ENCODE measurements at places on chromosomes 2 and 18.

- no peak for DNase-seq
Observed at GRCh38 chr2:12858786-12859185, 142.1 kb downstream of the TRIB2 start.

DNA sequence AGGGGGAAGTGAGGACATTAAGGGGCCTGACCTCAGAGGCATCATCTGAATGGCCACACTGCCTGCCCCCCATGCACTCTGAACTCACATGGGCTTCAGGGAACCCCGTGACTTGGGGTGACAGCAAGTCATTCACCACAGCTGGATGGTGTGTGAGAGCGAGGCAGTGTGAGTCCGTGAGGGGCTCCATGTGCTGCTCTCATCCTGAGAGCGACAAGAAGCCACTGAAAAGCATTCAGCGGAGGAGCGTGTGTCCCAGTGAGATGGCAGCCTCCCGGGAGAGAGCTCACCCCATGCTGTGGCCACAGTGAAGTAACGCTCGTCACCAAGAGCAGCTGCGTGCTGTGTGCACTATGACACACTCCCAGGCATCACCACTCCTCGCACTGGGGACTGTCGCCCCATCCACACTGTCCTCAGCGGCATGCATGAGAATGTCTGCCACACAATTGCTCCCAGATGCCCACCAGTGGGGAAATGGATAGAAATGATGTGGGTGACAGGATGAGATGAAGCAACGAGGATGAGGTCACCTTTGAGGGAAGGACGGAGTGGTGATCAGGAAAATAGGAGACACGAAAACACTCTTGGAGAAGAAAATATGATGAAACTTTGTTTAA lies 213.0 kb upstream of the RAB6C start:
- no peak for DNase-seq

DNA sequence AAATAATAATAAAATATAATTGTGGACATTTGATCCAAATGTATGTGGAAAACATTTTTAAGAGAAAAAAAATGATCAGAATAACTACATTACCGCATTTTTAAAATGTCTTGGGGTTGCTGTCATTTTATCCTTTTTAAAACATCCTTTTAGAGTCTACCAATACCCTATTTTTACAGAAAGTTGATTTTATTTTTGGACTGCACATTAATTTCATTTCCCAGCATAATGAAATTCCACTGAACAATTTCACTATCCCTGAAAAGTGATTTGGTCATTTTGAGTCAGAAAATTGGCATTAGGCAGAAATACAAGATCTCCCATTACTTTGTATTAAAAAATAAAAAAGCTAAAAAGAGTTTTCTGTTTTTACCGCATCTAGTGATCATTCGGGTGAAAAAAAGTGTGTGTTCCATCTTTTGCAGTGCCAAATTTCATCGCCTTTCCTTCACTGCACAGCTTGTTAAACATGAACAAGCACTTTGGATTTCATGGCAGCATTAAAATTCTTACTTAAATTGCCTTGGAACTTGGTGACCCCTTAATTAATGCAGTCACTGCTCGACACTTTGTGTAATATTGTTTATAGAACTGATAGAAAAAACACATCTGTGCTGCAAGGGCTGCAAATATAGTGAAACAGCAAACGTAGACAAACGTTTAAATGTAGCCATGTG lies 611.7 kb downstream of the TSN start:
- no peak for DNase-seq

DNA sequence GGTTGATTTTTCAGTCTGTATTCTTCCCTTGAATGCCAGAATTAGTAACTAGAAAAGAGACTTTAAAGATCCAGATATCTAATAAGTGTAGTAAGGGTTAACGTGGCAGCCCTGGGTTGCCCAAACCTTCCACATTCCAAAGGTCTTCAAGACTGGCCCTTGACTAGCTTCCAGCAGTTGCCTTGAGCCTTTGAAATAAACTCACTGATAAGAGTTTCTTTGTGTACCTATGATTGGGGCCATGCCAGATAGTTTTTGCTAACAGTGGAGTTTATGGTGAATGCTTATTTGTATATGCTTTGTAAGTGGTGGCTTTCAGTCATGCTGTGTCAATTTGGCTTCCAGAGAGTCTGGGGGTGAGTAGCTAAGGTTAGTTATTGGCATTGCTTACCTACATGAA lies 722.3 kb downstream of the RNF144A start:
- no peak for DNase-seq
